H1 (cell line): ENCODE measurements at places on chromosomes 1 and 21. TPM values are rescaled to one million over a fixed set of nuclear protein-coding genes. Genes with fewer than 3 reads are reported as not detected.

DNA sequence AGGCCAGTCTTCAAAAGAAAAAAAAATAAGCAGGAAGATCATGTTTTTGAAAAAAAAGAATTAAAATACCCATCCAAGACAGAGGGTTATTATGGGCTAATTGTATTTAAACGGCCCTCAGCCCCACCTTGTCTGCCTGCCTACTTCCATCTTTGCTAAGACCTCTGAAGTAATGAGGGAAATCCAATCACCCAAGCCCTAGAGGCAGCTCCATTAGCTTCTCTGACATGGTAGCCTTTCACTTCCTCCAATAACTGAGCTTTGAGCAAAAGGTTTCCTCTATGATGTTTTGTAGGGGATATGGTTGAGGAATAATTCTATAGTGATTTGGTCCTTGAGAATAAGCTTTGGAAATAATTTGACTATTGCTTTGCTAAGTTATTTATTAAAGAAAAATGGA, 178.2 kb upstream of the SGIP1 start:
- DNase-seq, result no peak

The SSU72 gene
- 110 and 116 TPM in 2 replicates for polyA plus RNA-seq

The AMY1C gene
- polyA plus RNA-seq, result not detected in 2 replicates

The LRRIQ3 gene
- 0.08 and 0.09 TPM in 2 replicates for polyA plus RNA-seq

GRCh38 chr1:227922501-227923352, 25.0 kb downstream of the WNT9A start:
- DNase-seq, result no peak
